GM12891 (cell line): ENCODE measurements at places on chromosomes 7 and 10.

DNA sequence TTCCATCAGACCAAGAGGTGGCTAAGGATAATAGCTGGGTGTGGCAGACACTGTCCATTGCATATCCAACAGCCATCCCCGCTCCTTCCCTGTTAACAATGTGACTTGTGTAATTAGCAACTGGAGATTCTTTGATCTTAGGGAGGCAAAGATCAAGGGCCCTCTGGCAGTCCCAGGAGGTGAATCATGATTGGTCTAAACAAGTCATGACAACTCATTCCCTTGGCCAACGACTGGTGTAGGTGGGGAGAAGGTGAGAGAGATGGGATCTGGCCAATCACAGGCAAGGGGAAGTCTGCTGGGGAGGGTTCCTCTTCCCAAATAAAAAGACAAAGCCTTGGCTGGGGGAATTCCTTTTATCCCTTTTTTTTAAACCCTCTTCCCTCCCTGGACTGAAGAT lies 46.2 kb upstream of the COMTD1 start:
- DNase-seq = no peak

GRCh38 chr10:4427532-4427931 lies 398.5 kb upstream of the AKR1E2 start:
- DNase-seq = no peak

DNA sequence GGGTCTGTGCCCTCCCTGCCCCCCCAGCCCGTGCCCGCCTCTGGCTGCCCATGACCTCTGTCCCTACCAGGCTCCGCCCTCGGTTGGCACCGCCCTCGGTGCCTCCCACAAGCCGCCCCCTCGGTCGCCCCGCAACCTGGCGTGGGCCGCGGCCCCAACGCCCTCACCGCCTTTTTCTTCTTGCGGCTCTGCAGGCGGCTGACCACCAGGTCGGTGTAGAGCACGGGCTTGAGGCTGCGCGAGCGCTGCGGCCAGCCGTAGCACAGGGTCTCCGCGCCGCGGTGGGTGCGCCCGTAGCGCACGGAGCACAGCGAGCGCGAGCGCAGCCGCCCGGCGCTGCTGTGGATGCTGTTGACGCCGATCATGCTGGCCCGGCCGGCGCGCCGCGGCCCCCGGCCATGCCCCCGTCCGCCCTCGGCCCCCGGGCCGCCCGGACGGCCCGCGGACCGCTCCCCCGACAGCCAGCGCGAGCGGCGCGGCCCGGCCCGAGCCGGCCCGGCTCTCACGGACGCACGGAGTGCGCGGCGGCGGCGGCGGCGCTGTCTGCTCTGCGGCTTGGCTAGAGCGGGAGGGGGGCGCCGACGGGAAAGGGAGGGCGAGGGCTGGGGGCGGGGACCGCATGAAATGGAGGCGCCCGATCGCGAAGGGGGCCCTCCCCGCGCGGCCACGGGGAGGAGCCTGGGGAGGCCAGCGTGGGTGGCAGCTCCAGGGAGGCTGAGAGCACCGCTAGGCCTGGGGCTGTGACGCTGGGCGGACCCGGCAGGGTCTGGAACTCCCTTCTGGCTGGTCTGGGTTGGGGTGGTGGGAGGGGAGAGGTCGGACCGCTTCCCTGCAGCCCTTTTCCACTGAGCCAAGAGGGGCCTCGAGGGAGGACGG lies 9.6 kb downstream of the PSD start:
- no peak for DNase-seq

GRCh38 chr10:77669892-77670291 lies 32.3 kb upstream of the KCNMA1 start:
- DNase-seq = no peak

GRCh38 chr10:110101464-110102144 lies 93.8 kb downstream of the ADD3 start:
- DNase-seq = no peak

DNA sequence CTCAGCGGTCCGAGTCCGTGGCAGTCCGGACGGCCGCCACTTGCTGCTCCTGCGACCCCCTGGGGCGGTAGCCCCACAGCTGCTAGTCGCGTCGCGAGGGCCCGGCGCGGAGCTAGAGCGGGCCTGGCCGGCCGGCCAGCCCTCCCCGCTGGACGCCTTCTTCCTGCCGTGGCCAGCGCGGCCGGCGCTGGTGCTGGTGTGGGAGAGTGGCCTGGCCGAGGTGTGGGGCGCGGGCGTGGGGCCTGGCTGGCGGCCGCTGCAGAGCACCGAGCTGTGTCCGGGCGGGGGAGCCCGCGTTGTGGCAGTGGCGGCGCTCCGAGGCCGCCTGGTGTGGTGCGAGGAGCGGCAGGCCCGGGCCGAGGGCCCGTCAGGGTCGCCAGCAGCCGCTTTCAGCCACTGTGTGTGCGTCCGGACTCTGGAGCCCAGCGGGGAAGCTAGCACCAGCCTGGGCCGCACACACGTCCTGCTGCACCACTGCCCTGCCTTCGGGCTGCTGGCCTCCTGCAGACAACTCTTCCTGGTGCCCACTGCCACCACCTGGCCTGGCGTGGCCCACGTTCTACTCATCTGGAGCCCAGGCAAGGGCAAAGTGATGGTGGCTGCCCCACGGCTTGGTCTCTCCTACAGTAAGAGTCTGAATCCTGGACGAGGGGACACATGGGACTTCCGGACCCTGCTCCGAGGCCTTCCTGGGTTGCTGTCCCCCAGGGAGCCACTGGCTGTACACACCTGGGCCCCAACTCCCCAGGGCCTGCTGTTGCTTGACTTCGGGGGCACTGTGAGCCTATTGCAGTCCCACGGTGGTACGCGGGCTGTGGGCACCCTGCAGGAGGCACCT lies 631 bp downstream of the HPS6 start:
- DNase-seq = peak; percentile 52

- no peak for DNase-seq
Measured at GRCh38 chr7:94436700-94437099, 42.0 kb downstream of the COL1A2 start.

GRCh38 chr10:129035052-129035827 lies 431.8 kb upstream of the MGMT start:
- no peak for DNase-seq

DNA sequence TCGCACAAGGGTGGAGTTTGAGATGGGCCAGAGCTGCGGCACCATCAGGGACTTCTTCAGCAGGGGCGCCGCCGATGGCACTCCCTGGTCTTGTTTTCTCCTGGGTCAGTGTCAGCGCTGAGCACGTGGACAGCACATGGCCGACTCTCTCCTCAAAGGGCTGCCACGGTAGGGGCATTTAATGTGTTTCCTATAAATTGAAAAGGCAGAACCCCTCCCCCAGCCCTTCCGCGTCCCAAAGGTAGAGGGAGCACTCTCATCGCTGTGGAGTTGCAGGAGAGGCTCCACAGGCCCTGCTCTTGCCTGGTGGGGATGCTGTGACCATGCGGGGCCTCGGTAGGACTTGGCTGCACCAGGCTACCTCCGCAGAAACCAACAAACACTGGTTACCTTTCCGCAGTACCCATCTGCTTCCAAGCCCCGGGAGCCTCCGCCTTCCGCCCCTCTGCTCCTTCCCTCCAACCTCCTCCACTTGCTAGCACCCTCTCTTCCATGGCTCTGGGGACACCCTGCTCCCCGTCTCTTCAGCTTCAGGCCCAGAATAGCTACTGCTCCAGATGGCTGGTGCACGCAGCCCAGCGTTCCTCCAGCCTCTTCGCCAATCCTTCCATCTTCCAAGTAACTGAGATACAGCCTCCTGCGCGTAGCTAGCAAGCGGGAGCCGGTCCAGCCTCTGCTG lies 166.3 kb upstream of the ADCY1 start:
- no peak for DNase-seq

DNA sequence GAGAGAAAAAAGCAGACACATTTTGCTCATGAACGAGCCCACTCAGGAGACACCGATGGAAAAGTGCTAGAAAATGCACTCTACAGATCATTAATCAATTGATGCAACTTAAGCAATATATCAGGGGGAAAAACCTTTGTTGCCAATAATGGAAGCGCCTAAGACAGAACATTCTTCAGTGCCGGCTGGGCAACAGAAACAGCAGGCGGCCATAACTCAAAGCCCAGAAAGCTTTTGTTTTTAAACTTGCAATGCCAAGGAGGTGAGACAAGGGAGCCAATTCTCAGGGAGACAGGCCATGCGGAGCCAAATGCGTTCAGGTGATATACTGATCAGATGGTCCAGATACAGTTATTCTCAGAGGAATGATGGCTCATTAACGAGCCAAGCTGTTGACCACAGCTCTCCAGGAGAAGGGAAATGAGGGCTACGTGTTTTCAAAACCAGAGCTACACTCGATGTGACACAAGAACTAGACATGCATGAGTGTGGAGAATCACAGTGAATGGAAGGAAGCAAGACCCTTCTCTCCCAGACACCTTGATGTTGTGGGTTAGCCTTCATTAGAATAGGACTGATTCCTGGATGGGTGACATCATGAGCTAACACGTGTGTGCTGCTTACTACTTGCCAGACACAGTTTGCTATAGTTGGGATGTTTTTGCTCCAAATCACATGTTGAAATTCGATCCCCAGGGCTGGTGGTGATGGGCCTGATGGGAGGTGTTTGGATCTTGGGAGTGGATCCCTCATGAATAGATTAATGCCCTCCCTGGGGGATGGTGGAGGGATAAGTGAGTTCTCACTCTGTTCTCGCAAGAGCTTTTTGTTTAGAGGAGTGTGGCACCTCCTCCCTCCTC lies 79.1 kb upstream of the KCNMA1 start:
- no peak for DNase-seq

DNA sequence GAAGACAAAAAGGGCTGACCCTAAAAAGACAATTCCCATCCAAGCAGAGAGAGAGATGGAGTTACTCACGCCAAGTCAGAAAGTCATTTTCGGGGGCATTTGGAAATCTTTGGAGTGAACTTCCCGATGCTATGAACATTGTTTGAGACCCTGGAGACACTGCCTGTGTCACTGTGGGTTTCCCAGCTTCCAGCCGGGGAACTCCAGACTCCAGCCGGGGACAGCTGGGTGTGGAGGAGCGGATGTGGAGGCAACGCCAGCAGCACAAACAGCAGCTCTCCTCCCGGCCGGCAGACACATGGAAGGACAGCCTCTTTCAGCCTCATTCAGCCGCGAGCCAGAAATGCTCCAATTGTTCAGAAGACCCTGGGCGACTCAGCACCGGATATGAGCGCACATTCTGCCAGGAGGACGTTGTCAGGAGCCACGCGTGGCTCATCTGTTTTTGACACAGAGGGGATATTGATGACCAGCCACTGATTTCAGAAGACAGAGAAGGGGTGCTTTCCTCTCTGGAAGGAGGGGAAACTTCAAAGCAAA lies 97.6 kb downstream of the PRPF18 start:
- DNase-seq = no peak

DNA sequence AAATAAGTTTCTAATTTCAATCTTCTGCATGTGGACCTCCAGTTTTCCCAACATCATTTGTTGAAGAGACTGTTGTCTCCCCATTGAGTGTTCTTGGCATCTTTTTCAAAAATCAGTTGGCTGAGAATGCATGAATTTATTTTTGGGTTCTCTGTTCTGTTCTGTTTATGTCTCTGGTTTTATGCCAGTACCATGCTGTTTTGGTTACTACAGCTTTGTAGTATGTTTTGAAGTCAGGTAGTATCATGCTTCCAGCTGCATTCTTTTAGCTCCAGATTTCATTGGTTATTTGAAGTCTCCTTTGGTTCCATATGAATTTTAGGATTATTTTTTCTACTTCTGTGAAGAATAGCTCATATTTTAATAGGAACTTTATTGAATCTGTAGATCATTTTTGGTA lies 21.2 kb upstream of the SFTPD start:
- no peak for DNase-seq
